NCI-H1092 treated with DMSO at 0.1 percent for 48 hours (cell line): ENCODE measurements at places on chromosomes 4 and X.
A peak's percentile ranks its signal among the peaks of the same experiment; 100 is the strongest.

DNA sequence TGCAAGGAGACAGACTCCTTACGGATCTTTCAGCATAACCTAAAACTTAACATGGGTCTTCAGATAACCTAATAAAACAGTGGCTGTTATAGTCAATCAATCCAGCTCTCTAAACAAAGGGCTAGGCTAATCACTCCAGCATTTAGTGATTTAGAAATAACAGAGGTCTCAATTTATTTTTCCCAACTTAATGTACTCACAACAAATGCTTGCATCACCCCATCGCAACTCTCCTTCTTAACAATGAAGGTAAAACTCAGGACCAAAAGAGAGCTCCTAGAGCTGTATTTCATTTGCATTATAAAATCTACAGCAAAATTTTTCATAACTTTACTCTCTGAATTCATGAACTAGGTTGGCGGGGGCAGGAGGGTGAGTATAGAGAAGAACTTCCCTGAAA is 1.1 kb downstream of the LIN54 start:
- DNase-seq = no peak

GRCh38 chr4:176762661-176763308 is 29.9 kb downstream of the VEGFC start:
- no peak for DNase-seq

GRCh38 chr4:125676583-125676982 is 361.8 kb downstream of the FAT4 start:
- no peak for DNase-seq

DNA sequence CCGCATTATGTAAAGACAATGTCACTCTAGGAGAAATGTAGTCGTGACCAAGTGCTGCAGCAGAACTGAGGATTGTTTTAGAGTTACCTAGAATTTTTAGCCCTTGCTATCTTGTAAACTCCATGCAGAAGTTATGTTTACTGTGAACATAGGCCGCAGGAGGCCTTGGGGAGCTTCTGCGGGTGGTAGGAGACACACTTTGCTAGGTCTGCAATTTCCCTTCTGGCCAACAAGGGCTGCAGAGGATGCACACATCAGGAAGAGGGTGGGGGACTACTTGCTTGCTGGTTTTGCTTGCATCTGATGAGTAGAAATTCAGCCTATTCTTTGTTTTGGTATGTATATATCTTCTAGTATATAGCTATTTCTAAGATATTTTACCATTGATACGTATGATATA is 23.1 kb downstream of the BANK1 start:
- no peak for DNase-seq

DNA sequence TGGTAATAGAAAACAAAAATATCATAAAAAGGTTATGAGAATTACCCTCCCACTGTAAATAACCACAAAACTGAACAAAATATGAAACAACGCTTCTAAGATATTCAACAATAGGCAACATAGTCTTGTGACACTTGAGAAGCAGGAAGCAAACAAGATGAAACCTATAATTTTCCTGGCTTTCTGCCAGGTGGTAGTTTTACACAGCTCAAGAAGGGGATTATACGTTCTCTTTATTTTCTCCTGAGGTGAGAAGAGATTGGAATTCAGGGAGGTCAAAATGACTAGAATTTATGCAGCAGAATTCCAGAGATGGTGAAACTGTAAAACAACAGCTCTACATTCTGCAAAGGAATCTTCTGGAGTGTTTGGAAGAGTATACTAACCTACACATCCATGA is 186.0 kb downstream of the HHIP start:
- no peak for DNase-seq

- DNase-seq = peak; percentile 57
Measured at GRCh38 chr4:184649971-184650855, 675 bp downstream of the PRIMPOL start.

- no peak for DNase-seq
Measured at GRCh38 chrX:44890247-44890646, 17.3 kb downstream of the KDM6A start.

DNA sequence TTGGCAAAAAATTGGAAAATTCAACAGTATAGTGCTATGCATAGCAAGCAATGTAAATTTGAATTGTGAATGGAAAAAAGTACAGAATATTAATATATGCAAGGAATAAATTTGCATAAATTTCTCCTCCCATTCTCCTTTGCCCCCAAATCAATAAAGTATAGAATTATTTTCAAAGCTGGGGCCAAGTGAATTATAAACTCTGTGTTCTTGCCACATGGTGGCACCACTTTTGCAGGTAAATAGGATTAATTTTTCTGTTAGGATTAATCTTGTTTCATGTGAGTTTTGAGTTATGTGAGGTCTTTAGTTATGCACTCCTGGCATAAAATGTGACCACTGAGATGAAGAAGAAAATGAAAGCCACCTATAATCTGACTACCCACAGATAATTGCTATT is 19.9 kb downstream of the COPS4 start:
- no peak for DNase-seq

DNA sequence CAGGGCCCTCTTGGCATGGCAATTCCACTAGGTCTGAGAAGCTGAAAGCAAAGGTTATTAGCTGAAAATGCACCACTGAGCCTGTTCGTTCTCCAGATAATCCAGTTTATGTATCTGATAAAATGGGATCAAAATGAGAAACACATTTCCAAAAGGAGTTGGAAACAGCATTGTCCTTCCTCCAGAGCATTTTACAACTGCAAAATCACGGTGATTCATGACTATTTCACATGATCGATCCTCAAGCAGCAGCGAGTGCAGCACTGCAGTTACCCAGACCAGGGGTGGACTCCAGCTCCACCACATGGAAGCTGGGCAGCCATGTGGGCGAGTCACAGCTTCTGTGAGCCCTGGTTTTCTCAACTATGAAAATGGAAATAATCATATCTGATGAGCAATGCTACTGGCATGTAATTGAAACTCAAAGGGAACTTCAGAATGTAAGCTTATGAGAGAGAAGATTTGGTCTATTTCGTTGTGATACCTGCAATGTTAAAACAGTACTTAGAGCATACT is 78.7 kb upstream of the MSX1 start:
- no peak for DNase-seq

GRCh38 chrX:71057848-71058530 is 10.1 kb downstream of the SNX12 start:
- no peak for DNase-seq

DNA sequence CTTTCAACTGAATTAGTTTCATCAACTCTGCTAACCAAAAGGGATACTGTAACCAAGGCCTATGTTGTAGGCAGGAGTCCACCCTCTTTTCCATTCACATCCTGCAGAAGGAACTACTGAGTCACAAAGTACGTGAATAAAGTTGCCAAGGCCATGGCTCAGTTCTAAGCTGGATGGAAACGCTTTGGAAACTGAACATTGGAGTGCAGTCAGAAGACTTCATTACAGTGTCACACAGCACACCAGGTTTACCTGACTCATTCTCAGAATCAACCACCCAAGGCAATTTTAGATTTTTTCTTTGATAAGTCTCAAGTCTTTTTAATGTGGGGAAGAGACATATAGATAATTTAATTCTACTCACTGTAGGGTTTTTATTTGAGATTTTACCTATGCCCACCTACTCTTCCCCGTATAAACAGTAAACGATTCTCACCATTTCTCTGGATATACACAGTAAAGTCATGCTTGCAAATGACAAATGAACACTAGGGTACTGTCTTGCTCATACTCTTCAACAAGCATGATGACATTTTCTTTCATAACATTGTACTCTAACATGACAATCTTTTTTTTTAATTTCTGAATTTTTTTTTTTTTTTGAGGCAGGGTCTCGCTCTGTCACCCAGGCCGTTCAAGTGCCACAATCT is 58.9 kb upstream of the RBM47 start:
- DNase-seq = no peak
